Pancreas (tissue), 10 donors: ENCODE measurements at places on chromosomes 12 and 14. TPM values are rescaled to one million over a fixed set of nuclear protein-coding genes. Genes with fewer than 3 reads are reported as not detected.
A peak's percentile ranks its signal among the peaks of the same experiment; 100 is the strongest.

Gene KLRC2
- not detected for total RNA-seq

Gene DCN
- 48.2 TPM for total RNA-seq

Gene NUP37
- 8.7 TPM for total RNA-seq

Gene B3GNT4
- not detected for total RNA-seq

Gene GALNT16
- 3.0 TPM for total RNA-seq

GRCh38 chr12:4939418-4940023, 29.8 kb downstream of the KCNA1 start:
- H3K4me1 ChIP-seq = no peaks in the 10 kb centered on the region
- H3K4me3 ChIP-seq = no peak overlapping the region
- no peak overlapping the region for H3K27ac ChIP-seq
- peaks cover 5% of the 10 kb centered on the region for H3K27me3 ChIP-seq

GRCh38 chr14:100688598-100689461, 37.9 kb upstream of the DLK1 start:
- no peaks in the 10 kb centered on the region for H3K4me1 ChIP-seq
- H3K27ac ChIP-seq = no peak overlapping the region
- H3K4me3 ChIP-seq = no peak overlapping the region
- no peaks in the 10 kb centered on the region for H3K27me3 ChIP-seq
- no peaks in the 10 kb centered on the region for H3K36me3 ChIP-seq
- DNase-seq = no peak

- DNase-seq = no peak
- H3K27ac ChIP-seq = no peak overlapping the region
- H3K4me1 ChIP-seq = no peaks in the 10 kb centered on the region
- no peak overlapping the region for H3K4me3 ChIP-seq
- peaks cover under 1% of the 10 kb centered on the region for H3K27me3 ChIP-seq
Observed at GRCh38 chr12:129208566-129208965, 355.3 kb downstream of the GLT1D1 start.

DNA sequence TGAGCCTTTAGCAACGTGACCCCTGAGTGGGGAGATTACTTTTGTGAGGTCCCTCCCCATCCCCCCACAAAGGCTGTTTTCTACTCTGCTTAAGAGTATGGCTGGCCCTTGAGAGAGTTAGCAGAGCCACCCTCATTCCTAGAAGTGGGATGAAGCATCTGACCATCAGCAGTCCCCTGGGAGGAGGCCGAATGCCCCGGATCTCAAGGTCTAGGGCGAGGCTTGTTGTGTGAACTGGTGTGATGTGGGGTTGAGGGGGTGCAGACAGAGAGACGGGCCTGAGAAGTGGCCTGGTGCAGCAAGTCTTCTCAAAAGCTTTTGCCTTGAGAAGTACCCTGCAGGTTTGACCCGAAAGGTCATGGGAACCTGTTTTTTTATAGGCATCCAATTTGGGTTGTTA, 153.0 kb upstream of the FKBP4 start:
- DNase-seq = no peak
- H3K4me1 ChIP-seq = no peaks in the 10 kb centered on the region
- H3K4me3 ChIP-seq = no peak overlapping the region
- H3K36me3 ChIP-seq = no peaks in the 10 kb centered on the region
- no peaks in the 10 kb centered on the region for H3K27me3 ChIP-seq

GRCh38 chr14:31457665-31458659, 656 bp upstream of the DTD2 start:
- no peak for DNase-seq
- H3K27me3 ChIP-seq = no peaks in the 10 kb centered on the region
- H3K27ac ChIP-seq = peak overlapping the region; percentile 64
- no peaks in the 10 kb centered on the region for H3K36me3 ChIP-seq
- no peak overlapping the region for H3K4me3 ChIP-seq
- H3K4me1 ChIP-seq = peaks cover 7% of the 10 kb centered on the region

DNA sequence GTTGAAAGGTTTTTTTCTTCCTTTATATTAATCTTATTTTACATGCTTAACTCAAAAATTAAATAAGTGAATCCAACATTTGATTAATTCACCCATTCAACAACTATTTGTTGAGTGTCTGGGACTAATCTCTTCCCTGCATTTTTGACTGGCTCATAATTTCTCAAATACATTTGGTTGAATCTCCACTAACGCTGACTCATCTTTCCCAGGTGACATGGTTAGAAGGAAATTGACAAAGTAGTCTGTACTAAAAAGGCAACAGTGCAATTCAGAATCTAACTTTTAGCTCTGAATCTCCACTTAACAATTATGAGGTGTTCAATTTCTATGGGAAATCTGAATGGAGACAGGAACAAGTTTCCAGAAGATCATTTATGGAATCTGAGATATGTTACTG, 88.9 kb downstream of the LIN7A start:
- no peaks in the 10 kb centered on the region for H3K27me3 ChIP-seq
- no peak for DNase-seq
- H3K4me3 ChIP-seq = no peak overlapping the region
- no peak overlapping the region for H3K27ac ChIP-seq
- no peaks in the 10 kb centered on the region for H3K36me3 ChIP-seq

DNA sequence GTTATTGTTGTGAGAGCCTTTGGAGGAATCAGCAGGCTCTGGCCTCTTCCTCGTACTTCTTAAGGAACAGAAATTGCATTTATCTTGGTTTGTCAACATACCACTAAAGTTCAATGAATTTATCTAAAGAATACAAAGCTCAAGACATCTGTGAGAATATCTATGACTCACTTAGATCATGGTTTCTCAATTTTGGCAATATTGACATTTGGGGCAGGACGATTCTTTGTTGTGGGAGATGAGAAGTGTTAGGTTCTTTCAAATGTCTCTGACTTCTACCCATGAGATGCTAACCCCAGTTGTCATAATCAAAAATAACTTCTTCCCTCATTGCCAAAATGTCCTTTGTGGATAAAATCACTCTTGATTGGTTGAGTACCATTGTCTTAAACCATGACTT, 1190.3 kb downstream of the GALC start:
- H3K27ac ChIP-seq = no peak overlapping the region
- no peak overlapping the region for H3K4me3 ChIP-seq
- H3K4me1 ChIP-seq = no peaks in the 10 kb centered on the region
- H3K27me3 ChIP-seq = no peaks in the 10 kb centered on the region
- no peak for DNase-seq
